NCI-H187 (cell line): ENCODE measurements at places on chromosomes 7 and 10.

- DNase-seq, result no peak
Measured at GRCh38 chr10:128992770-128993169, 474.3 kb upstream of the MGMT start.

DNA sequence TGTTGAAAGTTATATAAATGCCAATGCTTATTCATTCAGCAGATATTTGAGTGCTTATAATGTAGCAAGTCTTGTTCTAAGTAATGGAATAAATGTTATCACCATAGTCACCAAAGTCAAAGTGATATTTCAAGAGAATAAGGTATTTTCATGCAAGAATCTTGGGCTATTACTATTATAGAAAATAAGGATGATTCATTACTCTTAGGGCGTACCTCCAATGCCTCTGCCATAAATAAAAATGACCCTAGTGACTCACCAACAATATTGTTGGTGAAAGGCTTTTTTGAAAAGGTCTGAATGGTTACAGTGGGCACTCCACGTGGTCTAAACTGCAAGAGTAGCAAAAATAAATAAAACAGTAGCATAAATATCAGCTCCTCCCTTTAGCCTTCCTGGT is 68.4 kb downstream of the RALA start:
- DNase-seq, result no peak

DNA sequence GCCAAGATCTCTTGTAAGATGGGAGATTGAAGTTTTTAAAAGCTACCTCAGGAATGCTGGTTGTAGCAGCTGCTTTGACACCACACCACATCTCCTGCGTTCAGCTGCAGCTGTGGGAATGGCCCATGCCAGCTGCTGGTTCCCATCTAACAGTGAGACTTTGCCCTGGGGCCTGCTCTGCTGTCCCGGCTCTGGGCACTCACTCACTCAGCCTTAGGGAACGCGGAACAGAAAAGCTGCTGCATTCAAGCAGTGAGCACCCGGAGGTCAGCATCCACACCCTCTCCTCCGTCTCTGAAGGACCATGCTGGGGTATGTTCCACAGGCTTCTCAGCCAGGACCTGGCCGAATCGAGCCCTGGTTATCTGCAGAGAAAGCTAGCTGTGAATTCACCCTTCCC is 197.1 kb upstream of the CXCL12 start:
- no peak for DNase-seq

DNA sequence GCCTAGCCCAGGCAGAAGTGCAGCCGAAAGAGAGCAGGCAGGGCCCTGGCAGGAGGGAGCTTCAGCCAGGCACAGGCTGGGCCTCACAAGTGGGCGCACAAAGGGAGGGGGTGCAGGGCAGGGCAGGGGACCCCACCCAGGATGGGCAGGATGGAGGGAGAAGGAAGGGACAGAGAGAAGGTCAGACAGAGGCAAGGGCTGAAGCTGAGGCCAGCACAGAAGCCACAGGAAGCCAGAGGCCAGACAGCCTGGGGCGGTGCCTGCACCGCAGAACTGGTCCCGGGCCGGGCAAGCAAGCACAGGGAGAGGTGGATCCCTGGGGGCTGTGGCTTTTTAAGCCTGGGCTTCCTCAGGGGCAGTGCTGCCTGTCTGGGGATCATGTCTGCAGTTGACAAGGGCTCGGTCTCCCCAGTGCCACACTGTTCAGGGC is 16.7 kb downstream of the NOS3 start:
- no peak for DNase-seq

DNA sequence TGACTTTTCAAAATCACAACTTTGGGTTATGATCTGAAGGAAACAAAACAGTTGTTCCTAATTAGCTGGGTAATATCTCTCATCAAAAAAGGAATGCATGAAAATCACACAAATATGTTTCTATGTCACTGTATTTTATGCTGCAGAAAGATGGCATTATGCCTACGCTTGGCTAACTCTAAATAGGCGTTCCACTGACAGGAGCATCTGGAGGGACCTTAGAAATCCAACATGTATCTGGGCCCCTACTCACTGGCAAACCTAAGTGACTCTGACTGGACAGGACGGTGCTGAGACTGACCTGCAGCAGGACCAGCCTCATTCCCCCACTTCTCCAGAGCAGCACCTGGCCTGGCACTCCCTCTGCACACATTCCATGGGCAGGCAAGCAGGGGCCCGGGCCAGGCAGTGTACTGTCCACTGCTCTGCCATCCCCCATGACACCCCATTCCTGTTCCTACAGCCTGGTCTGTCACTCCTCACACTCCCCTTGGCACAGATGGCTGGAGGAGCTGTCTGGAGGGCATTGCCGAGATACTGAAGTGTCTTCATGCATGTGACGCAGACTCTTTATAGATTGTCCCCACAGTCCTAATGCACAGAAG is 2.6 kb upstream of the MYL7 start:
- DNase-seq, result no peak

DNA sequence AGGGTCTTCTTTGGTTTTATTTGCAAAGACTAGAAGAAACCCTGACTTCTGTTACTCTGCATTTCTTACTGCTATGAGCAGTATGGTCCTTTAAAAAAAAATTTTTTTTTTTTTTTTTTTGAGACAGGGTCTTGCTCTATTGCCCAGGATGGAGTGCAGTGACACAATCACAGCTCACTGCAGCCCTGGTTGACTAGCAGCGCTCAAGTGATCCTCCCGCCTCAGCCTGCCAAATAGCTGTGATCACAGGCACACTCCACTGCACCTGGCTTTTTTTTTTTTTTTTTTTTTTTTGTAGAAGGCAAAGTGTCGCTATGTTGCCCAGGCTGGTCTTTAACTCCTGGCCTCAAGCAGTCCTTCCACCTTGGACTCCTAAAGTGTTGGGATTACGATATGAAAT is 17.4 kb downstream of the CNNM2 start:
- DNase-seq, result no peak

- DNase-seq, result no peak
Measured at GRCh38 chr10:89518876-89519842, 16.2 kb downstream of the SLC16A12 start.

GRCh38 chr10:88280518-88280917 is 302.6 kb downstream of the RNLS start:
- no peak for DNase-seq

DNA sequence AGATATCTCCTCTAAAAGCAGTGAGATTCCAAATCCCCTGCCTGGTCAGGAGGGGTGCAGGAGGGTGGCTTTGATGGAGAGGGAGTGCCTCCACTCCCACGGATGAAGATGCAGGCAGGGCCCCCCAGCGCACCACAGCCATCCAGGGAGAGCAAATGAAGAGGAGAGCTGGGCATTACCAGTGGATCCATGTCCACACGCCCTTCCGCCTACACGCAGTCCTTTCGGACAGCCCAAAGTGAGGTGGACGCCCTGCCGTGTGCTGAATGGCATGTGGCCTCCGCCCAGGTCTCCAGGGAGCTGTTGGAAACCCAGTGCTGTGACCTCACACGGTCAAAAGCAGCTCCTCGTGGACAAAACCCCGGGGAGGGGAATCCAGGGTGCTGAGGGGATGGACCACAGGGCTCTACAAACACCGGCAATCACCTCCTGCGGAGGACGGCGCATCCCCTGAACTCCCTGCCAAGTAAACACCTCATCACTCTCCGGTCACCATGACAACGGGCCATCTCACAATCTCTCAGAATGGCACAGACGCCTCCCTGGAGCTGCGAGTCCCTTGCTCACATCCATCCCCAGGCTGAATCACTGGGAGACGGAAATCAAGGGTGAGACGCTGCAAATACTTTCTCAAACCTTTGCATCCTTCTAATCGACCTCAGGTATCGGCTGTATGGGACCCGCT is 35.0 kb upstream of the DNAAF5 start:
- no peak for DNase-seq

- no peak for DNase-seq
Measured at GRCh38 chr10:112389271-112389822, 15.4 kb downstream of the ACSL5 start.

- DNase-seq, result no peak
Measured at GRCh38 chr7:158070222-158070920, 517.3 kb downstream of the PTPRN2 start.

- no peak for DNase-seq
Measured at GRCh38 chr10:27744802-27745731, 552 bp downstream of the MKX start.

- no peak for DNase-seq
Measured at GRCh38 chr7:18671176-18671575, 175.6 kb downstream of the HDAC9 start.

DNA sequence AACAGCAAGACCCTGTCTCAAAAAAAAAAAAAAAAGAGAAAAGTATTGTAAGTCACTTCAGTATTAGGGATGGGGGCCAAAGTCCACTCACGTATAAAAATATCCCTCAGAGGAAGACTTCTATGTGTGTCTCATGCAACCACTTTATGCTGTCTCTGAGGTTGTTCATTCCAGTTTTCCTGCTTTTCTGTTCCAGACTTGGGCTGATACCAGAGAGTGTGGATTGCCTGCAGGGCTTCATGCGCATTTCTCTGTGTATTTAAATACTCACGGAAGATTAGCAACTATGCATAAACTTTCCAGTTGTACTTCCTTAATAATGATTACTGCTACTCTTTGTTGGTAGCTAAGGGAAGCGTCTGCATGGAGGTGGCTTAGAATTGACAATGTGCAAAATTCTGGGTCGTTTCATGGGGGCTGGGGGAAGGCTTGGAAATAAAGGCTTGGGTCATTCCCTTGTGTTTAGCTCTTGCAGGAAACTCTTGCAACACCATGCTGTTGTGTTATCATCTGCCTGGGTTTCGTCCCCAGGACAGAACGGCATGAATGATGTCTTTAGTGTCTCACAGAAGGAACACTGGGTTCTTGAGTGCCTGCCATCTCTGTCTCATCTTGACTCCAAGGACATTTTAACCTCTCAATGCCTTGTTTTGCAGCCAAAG is 54.1 kb downstream of the KIAA1217 start:
- no peak for DNase-seq

GRCh38 chr10:3538291-3538655 is 246.7 kb downstream of the KLF6 start:
- no peak for DNase-seq

- no peak for DNase-seq
Measured at GRCh38 chr10:126892226-126893175, 12.7 kb upstream of the DOCK1 start.

GRCh38 chr7:64959072-64959747 is 31.6 kb downstream of the ZNF117 start:
- peak; percentile 73 for DNase-seq

DNA sequence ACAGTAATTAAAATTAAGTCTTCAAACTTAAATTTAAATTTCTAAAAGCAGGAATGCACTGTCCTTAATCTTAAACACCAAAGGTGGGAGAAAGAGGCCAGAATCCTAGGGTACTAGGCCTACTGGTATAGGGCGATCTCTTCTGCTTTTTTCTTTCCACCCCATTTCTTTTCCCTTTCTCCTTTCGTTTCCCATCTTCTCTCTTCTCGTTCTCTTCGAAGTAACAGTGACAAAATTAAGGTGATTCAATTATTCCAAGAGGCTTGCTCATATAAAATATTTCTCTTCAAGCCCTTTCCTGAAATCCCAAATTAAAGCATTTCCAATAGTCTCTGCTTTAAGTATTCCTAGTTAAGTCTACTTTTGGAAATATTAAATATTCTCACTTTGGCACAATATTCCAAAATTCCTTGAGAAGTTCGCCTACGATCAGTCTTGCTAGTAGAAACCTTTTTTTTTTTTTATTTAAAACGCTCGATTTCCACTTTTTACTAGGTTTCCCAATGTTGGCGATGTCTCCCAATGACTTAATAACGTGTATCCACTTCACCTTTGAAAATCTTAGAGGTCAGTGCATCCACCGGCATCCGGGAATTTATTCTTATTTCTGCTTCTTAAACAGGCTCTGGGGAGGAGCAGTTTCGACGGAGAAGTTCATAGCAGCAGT is 765 bp upstream of the LCOR start:
- DNase-seq, result no peak

DNA sequence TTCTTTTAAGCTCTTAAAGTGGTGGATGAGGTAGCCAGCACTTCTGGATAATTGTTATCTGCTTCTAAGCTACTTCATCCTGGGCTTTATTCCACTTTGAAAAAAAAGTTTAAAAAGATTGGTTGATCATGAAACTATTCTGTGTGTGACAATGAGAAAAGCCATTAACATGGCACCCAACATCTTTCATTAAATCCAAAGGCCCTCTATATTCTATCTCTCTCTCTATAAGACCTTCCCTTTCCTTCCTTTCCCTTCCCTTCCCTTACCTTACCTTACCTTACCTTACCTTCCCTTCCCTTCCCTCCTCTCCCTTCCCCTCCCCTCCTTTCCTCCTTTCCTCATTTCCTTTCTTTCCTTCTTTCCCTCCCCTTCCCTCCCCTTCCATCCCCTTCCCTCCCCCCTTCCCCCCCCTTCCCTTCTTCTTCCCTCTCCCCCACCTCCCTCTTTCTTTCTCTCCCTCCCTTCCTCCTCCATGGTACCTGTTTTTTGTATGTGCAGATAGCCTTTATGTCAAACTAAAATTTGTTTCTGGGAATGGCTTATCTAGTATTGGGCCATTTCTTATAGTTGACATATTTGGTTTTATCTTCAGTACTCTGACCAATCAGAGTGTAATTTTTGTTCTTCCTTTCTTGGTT is 218.7 kb downstream of the DKK1 start:
- no peak for DNase-seq

- DNase-seq, result peak; percentile 85
Measured at GRCh38 chr10:95561177-95561863, at the start of gene SORBS1. TSS of gene SORBS1 (minus strand) at chr10:95561371. CDS start at chr10:95441135, 120,236 bp downstream.

GRCh38 chr10:91745090-91745831 is 53.0 kb upstream of the TNKS2 start:
- DNase-seq, result no peak

DNA sequence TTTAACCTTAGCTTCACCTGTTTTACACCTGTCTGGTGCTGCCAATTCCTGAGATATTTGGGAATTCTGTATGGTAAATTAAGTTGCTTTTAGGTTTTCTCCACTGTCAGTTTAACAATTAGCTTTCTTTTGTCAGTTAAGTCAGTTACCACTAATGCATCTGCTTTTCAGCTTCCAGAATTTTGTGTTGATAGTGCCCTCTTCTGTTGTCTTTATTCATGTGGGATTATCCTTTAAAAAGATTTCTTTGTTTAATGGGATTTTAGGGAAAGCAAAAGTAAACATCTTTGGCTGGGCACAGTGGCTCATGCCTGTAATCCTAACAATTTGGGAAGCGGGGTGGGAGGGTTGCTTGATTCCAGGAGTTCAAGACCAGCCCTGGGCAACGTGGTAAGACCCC is 8.1 kb downstream of the TFAM start:
- DNase-seq, result no peak

DNA sequence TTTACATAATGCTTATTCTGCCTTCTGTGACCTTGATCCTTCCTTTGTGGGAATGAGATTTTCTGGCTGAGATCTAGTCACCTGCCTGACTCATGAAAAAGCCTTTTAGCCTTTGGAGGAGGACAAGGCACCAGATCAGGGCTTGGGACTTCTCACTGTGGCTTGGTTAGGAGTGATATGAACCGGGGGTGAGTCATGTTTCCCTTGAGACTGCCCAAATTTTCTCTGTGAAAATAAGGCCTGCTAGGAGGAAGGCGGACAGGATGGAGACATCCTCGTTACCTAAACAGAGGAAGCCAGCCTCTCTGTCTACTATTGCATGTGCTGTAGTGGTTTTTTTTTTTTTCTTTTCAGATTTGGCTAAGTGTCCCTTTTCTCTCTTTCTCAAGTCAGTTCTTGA is 57.8 kb downstream of the EVX1 start:
- DNase-seq, result no peak
